ENCODE measurements at places on chromosomes 1 and 21.

DNA sequence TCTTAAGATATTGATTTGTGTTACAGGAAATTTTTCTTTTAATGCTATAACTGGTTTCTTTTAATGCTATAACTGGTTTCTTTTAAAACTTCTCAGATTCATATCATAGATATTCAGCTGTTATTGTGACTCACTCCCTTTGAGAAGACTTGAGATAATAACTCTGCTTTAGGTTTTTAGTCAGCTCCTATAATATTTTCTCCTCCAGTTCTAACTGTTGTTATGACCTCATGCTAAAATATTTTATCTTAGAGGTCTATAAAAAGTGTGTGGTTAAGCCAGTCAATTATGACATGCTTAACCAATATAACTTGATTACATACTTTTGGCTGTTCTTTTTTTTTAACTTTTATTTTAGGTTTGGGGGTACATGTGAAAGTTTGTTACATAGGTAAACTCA is 280.2 kb downstream of the PTGER3 start:
- no peak for DNase-seq

DNA sequence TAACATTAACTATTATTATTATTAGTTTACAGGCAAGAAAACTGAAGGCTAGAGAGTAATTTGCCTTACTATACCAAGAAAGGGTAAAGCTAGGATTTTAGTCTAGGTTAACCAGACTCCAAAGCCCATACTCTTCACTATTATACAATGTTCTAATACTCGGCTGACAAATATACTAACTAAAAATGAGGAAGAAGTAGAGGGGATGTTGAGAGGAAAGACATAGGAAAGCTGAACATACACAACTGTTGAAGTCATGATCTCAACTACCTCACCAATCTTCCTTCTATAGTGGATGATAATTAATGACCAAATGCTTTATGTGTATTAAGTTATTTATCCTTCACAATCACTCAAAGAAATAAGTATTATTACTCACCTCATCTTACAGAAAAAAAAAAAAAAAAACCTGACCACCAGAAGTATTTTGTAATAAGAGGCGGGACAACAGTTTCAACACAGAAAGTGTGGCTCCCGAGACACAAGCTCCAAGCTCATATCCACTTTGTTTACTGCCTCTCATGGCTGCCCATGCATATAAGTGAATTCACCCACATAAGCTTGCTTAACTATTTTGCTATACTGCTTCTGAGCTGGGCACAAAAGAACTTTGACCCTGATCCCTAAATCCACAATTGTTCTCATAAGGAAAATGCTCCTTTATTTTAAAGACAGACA is 78.0 kb downstream of the USP1 start:
- no peak for DNase-seq

GRCh38 chr1:221851336-221851735 is 109.4 kb upstream of the DUSP10 start:
- no peak for DNase-seq

DNA sequence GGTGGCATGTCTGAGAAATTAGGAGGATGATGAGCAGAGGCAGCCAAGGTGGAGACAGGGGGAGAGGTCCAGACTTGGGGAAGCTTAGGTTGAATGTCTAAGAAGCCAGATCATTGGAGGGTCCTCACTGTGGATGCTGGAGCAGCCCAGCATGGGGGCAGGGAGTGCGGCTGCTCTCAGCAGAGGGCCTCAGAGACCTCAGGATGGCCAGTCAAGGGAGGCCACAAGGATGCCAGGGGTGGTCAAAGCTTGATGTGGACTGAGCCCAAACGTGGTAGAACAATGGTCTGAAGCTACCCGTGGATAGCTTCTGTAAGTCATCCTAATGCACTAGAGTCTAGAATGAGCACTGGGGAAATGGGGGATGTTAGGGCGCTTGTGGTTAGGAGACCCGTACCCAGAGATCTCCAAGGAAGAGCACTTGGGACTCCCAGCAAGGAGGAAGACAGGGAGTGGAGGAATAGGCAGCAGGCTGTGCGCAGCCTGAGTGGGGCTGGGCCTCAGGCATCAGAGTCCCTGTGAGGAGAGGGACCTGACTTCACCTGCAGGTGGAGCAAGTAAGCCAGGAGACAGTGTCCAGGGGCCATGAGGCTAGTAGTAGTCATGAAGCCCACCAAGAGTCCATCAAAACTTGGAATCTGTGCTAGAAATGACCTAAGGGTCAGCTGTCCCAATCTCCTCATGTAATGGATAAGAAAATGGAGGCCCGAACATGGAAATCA is 4.3 kb upstream of the S100A9 start:
- DNase-seq: no peak

DNA sequence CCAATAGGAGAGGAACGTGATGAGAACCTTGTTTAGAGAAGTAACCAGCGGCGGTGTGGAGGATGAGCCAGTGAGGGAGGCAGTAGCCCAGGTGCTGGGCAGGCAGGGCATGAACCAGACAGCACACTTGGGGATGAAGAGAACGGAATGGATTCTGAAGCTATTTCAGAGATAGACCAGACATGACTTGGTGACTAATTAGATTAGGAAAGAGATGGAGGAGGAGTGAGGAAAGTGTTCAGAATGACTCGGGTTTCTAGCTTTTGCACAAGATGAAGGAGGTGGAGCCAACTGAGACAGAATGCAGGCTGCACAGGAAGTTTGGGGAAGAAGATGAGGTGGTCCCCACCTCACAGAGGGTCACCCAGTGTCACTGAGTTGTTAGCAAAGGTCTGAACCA is 5.1 kb downstream of the PEF1 start:
- no peak for DNase-seq

DNA sequence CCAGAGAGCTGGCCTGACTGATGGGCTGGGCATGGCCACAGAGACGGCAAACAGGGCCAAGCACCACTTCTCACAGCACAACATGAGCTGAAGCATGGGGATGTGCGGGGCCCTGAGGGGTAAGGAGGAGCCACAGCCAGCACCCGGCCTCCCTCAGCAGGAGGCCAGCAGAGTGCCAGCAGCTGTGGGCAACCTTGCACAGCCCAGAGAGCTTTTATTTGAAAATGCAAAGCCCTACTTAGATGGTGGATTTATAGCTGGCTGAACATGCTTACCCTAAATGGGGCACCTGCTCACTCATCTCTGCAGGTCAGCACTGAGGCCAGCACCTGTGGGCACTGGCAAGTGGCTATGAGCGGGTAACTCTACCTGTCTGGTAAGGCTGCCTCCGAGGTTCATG is 44.1 kb downstream of the SLC66A1 start:
- DNase-seq: no peak

GRCh38 chr1:161919229-161919628 is 104.4 kb downstream of the OLFML2B start:
- no peak for DNase-seq

- DNase-seq: no peak
Measured at GRCh38 chr1:21278860-21279845, 11.1 kb downstream of the ECE1 start.

DNA sequence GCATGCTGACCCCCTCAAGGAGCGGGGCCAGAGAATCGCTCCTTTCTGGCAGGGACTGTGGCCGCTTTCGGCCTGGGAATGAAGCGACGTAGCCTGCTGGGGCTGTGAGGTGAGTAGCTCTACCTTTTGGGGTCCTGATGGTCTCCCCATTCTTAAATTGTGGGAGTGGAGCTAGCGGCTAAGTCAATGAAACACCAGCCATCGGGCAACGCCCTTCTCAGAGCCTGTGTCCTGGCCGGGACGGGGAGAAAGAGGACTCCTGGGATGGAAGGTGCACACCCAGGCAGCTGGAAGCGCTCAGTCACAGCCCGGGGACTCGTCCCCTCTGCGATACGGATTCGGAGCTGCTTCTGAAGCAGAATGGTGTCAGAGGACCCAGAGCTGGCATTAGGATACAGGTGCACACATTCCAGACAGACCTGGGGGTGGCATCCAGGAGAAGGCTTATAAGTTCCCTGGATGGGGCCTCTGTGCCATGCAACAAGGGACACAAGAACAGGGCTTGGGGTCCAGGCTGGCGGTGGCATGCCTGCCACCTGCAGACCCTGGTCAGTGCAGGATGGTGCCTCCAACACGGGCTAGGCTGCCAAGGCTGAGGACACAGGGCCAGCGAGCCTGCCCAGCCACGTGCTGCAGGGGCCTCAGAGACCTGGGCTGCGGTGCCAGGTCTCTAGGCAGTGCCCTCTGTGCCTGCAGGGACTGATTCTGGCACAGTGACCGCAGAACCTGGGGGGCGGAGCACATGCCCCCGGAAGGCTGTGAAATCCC is 945 bp upstream of the WNT9A start:
- no peak for DNase-seq

GRCh38 chr21:39029900-39030884 is 153.1 kb downstream of the PSMG1 start:
- no peak for DNase-seq
